ENCODE measurements at places on chromosomes 16 and 17.

DNA sequence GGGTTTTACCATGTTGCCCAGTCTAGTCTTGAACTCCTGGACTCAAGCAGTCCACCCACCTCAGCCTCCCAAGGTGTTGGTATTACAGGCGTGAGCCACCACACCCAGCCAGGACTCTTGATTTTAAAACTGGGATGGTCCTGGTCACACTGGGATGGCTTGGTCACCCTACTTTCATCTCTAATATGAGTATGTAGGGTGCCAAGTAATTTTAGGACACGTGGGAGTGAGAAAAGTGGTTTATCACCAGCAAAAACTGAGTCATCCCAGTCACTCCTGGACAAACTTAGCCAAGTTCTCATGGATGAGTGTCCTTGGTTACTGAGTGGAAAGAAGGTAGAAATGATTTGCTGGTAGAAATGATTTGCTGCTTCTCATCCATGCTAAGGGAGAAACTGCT is 9.9 kb downstream of the CLEC19A start:
- no peak for DNase-seq

- DNase-seq, result no peak
Measured at GRCh38 chr16:56732366-56732765, 2.4 kb downstream of the NUP93 start.

- no peak for DNase-seq
Measured at GRCh38 chr17:6526362-6527152, 29.8 kb downstream of the PITPNM3 start.

DNA sequence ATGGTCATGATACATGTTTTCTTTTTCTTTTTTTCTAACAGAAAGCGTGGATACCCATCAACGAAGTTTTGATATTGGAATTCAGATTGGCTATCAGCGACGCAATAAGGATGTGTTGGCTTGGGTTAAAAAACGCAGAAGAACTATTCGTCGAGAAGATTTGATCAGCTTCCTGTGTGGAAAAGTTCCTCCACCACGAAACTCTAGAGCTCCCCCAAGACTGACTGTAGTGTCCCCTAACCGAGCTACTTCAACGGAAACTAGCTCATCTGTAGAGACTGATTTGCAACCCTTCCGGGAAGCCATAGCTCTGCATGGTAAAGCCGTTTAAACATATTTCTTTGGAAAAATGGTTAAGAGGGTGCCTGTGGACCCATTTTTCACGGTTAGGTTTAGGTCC is 11.5 kb downstream of the HAPSTR1 start:
- no peak for DNase-seq

GRCh38 chr16:58582971-58583765 is 46.5 kb downstream of the CNOT1 start:
- no peak for DNase-seq

GRCh38 chr17:78765821-78766220 is 16.3 kb downstream of the CYTH1 start:
- no peak for DNase-seq

DNA sequence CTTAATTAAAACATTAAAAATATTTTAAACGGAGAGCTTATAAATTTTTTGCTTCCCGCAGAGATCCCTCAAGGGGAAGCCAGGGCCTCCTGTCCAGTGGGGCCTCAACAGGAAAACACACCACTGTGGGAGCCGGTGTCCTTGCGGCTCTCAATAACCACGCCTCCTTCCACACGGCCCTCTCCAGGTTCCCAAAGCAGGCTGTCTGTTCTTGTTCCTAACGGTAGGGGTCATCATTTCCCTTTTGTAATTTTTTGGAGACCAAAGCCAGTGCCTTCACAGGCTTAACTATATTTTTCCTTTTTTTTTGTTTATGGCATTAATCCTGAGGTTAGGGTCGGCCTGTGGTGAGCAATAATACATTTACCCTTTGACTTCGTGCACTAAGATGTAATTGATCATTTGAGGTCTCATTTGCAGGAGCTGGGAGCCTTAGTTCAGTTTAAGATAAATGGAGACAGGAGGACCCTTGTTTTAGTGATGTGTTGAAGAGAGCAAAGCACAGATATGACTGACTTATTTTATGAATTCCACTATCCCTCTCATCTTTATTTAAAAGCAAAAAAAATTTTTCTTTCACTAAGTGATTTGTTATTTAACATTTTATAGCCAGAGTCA is 77.5 kb upstream of the N4BP1 start:
- no peak for DNase-seq

DNA sequence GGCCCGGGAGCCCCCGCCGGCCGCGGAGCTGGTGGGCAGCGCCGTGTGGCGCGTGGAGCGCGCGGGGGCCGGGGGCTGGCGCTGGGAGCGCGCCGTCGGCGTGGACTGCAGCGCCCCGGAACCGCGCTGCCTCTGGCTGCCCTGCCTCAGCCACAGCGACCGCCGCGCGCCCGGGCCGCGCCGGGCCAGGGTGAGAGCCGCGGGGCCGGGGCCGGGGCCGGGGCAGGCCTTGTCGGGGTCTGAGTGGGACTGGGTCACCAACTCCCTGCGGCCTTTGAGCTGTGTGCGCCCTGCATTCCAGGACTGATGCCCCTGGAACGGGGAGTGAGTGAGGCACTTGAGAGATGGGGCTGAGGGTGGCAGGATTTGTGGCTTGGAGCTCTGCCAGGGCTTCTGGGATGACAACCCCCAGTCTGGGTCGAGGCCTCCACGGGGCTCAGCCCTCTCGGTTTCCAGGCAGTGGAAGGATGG is 25.7 kb downstream of the ARHGAP23 start:
- DNase-seq, result no peak

DNA sequence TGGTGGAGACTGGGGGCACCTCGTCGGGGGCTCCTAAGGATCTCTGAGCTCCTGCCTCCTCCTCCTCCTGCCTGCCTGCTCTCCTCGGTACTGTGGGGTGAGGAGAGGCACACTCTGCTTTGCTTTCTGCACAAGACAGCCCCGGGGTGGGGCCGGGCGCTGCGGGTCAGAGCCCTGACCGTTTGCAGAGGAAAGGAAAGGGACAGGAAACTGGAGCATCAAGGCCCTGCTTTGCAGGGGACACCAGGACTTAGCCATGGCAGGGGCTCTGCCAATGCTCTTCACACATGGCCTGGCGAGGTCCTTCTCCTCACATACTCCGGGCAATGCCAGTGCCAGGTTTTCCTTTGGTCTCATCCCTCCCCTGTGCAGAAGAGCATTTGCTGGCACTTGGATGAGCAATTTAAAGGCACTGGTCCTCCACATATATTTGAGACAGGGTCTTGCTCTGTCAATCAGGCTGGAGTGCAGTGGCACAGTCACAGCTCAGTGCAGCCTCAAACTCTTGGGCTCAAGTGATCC is 23.8 kb upstream of the DOC2B start:
- no peak for DNase-seq
